ENCODE measurements at places on chromosomes 12 and 14.

DNA sequence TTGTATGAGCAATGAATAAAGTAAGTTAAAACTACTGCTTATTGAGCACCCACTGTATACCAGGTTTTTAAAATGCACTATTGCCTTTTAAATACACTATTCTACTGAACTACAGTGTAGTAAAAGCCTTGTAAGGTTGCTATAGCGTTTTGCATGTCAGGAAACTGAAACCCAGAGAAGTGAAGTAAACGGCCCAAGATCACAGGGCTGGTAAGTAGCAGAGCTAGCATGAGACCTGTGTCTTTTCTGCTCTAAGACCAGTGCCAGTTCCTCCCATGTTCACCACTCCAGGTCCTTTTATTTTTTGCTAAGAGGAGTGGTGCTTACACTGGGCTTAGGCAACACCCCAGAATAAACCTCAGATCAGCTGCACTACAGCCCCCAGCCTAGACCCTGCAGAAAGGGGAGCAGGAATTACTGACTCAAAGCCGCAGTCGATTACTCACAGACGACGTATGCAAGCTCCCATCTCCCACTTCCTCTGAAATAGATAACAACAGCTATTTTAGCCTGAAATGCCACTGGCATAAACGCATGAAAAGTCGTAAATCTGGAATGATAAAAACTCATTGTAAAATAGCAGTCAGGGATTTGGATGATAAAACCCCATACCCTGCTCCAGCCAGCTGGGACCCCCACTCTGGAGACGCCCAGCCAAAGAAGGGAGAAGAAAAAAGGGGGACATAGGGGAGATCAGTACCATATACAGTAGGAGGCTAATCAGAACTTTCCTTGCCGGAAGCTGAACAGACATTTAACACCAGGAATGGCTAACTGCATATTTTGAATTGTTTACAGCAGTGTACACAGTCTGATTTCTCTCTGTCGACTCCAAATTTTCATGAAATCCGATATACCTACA, 108.3 kb downstream of the NUAK1 start:
- DNase-seq, result no peak

DNA sequence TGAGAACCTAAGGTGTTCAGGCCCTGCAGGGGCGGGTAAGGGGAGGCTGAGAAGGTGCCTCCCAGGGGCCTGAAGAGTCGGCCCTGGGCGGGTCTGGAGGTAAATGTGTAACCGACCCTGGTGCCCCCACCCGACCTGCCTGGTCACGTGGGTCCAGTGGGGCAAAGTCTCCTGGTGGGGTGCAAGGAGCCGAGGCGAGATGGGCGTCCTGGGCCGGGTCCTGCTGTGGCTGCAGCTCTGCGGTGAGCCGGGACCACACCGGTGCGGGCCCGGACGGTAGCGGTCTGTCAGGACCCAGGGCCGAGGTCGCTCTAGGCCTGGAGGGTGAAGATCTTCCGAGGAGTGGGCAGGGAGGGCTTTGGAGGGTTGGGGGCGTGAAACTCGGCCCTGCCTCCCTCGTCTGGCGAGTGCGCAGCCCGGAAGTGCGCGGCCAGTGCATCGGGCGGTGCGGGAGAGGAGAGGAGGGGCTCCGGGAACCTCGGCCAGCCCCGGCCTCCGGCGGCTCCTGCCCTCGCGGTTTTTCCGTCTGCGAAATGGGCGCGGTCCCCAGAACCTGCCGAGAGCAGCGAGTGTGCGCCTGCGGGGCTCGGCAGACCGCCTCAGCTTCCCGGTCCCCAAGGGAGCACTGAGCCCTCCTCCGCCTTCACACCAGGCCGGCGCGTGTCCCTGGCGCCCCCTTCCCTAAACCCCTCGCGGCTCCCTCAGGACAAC, at the start of gene AMN:
Gene AMN, plus strand, starts transcription at position 174 of the 711 bp plus-strand sequence. Its CDS starts 26 bp downstream, at position 200.
- DNase-seq, result no peak

DNA sequence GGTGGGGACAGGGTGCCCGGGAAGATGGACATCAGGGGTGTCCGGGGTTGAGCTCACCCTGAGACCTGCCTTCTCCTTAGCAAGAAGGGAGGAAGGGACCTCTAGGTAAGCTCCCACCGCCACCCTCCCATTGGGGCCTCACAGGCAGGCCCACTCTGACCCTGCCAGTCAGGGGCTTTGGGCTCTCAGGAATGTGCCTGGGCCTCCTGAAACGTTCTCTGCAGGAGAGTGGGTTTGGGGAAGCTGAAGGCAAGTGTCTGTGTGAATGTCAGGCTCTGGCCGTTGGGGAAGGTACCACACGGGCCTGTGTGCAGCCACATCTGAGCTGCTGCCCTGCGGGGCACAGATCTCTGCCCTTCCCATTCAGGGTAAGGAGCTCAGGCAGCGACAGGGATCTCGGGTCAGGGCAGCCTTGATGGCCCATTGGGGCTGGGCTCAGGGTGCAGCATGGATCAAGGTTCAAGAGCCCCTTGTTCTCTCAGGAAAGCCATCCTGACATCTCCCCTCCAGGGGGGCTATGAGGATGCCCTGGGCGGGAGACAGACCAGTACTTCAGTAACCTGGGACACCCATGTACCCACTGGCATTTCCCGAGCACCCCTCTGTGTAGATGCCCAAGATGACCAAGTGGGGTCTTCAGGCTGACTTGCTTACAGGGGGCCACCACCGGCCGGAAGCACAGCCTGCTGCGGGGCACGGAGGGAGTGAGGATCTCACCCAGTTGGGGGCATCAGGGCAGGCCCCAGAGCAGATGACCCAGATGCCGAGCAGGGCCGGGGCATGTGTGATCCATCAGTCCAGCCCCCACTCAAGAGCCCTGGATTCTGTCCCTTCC, 29.7 kb downstream of the FAM222A start:
- DNase-seq, result peak; percentile 5

DNA sequence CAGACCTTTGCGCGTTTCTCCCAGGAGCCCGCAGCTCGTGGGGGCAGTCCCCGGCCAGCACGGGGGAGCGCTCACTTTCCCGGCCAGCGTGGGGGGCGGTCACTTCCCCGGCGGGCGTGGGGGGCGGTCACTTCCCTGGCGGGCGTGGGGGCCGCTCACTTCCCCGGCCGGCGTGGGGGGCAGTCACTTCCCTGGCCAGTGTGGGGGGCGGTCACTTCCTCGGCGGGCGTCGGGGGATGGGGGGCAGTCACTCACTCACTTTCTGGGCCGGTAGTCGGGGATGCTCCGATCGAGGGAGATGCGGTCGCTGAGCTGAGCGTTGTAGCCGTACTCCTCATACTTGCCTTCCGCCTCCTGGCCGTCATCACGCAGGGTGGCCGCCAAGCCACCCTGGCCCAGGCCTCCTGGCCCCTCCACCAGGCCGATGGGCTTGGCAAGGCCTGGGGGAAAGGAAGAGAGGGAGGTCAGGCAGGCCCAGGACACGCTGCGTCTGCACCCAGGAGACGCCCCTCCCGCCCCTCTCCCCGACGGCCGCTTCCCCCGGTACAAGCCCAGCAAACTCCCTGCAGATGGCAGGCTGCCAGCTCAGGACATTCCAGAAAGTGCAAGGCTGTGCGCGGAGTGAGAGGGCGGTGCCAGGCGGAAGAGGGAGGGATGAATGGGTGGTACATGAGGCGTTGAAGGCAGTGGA, 43.3 kb downstream of the GALNT9 start:
- DNase-seq, result peak; percentile 87

All from femur (tissue), 1 donor.